BE2C (cell line): ENCODE measurements at places on chromosomes 4 and X.

DNA sequence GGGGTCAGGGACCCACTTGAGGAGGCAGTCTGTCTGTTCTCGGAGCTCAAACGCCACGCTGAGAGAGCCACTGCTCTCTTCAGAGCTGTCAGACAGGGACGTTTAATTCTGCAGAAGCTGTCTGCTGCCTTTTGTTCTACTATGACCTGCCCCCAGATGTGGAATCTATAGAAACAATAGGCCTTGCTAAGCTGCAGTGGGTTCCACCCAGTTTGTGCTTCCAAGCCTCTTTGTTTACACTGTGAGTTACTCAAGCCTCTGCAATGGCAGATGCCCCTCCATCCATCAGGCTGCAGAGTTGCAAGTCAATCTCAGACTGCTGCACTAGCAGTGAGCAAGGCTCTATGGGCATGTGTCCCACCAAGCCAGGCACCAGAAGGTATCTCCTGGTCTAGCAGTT lies 158.1 kb downstream of the DTHD1 start:
- no peak for DNase-seq

GRCh38 chr4:73606465-73606974 lies 13.7 kb downstream of the RASSF6 start:
- DNase-seq: no peak

- DNase-seq: no peak
These were observed 356.6 kb upstream of the MAGEB2 start for GRCh38 chrX:29858714-29859113.

- DNase-seq: no peak
These were observed 12.3 kb upstream of the SCRG1 start for GRCh38 chr4:173411106-173411693.

DNA sequence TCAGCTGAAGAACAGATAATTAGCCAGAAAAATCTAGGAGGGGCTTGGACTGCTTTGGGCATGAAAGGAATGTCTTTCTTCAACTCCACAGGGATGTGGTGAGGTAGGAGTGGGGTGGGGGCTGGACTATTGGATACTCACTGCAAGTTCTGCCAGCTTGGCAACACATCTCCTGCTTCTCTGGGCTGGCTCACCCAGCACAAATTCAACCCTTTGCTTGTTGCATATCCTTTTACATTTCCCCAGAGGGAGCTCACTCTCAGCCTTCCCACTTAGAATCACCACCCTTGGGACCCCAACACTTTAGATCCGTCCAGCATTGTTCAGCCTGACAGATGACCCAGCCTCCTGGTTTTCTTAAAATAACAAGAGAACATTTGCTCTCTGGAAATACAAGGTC lies 120.6 kb downstream of the KDR start:
- no peak for DNase-seq

DNA sequence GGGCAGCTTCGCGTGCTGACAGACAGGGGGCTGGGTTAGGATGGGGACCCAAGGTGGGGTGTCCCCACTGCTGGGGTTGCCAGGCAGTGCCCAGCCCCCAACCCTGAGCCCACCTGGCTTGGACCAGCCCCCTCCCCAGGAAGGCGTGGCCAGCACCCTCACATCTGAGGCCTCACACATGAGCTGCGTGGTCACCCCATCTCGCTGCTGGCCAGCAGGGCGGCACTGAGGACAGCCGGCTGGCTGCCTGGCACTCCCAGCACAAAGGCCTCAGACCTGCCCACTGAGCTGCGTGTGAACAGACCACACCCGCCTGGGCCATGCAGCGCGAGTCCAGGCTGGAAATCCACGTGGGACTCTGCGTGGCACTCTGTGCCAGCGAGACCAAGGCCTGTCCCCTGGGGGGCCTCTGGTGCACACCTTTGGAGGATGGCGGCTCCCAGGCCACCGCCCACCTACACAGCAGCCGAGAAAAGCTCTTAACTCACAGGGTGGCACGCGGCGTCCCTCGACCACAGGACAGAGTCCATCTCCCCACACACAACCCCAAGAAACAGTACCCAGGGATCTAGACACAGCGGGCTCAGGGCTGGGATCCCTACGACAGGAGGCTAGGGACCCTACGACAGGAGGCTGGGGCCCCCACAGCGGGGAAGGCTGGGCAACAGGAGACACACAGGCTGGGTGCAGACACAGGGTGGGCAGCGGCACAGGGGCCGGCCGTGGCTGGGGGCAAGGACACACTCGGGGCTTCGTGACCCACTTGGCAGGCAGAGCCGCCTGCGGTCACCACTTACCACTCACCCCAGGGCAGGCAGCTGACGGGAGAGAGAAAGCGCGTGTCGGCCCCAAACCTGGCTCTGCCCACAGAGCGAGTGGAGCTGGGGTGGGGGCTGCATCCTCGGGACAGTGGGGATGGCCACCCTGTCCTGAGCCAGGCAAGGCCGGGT lies 9.8 kb downstream of the DGKQ start:
- no peak for DNase-seq

DNA sequence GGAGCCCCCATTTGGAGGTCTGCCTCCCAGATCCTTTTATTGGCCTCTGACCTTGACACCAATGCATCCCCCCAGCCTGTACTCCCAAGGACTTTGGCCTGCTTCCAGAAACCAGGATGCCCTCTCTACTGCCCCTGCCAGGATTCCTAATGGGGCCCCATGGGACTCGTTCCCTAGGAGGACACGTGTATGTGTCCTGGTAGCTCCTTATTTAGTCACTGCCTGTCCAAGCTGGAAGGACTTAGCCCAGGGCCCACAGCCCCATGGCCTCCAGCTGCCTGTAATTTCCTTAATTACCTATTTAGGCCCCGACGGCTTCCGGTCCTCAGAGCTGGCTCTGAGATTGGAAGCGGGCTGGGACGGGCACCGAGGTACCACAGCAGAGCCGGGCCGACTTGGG lies 9.4 kb downstream of the ATP2B3 start:
- DNase-seq: peak; percentile 61

DNA sequence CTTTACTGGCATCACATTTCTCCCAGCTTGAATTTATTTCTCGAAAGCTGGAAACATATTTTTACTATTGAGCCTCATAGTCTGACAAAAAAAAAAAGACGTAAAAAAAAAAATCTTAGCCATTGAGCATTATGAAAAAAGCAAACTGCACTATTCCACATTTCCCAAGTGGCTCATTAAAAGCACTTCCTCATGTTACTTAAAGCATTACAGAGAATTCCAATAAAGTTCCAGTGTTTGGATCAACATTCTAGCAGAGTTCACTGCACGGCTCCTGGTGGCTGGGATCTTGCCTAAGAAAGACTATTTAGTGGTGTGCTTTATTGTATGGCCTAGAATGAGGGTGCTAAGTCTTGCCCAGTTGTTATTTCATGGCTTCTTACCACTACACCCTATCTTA lies 476.2 kb downstream of the PPARGC1A start:
- DNase-seq: no peak

GRCh38 chrX:97909245-97909644 lies 1025.5 kb downstream of the RPA4 start:
- no peak for DNase-seq

GRCh38 chrX:16188687-16189086 lies 21.4 kb downstream of the MAGEB17 start:
- no peak for DNase-seq

- peak; percentile 54 for DNase-seq
These were observed 107.5 kb upstream of the RPL34 start for GRCh38 chr4:108512615-108513505.

- DNase-seq: no peak
These were observed 20.5 kb upstream of the ASB5 start for GRCh38 chr4:176289561-176289960.

DNA sequence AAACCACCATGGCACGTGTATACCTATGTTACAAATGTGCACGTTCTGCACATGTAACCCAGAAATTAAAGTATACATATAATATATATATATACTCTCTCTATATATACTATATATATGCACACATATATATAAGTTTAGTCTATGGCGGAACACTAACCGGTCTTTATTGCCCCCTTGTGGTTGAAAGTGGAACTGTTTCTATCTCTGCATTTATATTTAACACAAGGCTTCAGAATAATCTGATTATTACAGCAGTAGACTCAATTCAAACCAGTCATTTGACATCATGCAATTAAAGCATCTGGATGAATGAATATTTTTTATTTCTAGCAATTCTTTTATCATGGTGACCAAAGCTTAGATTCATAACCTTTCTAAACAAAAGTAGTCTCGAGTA lies 14.6 kb downstream of the RAB9B start:
- peak; percentile 25 for DNase-seq

- DNase-seq: no peak
These were observed 142.3 kb upstream of the F9 start for GRCh38 chrX:139388254-139388653.

DNA sequence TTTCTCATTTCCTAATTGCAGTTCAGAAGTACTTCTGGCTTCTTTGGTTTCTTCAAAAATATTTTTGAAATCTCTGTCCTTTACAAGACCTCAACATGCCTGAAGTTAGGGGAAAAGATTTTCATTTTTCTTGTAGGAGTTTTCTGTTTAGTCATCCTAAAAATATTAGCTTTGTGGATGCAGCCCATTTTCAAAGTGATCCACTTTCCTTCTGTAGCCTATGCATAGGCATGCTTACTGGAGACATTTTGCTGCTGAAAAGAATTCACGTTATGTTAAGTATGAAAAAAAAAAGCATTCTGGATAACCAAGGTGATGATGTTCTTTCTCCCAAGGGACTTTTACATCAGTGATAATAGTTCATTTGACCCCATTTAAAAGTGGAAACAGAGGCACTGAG lies 245.6 kb downstream of the THOC2 start:
- DNase-seq: no peak

- no peak for DNase-seq
These were observed 218.6 kb downstream of the SPCS3 start for GRCh38 chr4:176538217-176538925.

DNA sequence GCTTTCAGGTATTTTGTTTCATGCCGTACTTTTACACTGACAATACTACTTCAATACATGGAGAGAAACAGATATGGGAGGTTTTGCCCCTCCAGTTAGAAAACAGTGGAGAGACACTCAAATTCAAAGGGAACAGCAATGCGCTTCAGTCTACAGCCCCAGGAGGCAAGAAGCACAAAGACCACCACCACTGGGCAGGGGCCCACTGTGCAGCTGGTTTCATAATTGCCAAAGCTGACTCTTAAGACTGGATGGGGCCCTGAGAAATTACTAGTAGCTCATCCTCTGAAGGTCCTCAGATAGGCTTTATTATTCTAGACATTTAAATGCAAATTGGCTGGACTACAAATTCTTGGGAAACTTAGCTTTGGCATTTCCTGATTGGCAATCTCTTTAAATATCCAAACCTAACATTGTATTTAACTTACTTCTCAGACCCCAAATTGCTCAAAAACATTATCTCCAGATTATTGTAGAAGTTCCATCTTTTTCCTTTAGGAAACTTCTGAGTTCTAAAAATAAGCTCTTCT lies 85.9 kb upstream of the GPR34 start:
- DNase-seq: no peak

DNA sequence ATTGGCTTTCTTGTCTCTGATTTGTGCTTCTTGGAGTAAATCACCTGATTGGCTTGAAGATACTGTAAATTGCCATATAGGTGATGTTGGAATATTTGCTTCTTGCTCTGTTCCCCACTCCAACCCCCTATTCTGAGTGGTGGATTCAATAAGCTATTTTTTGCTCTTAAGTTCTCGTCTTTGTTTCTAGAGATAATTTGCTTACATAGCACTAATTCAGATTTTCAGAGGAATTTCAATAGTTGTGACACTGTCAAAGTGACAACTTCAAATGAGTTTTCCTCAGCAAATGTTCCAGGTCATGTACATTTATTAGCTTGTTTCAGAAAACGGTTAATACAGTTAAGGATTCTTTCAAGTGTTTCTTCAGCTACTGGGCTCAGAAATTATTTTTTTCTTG lies 18.6 kb downstream of the LANCL3 start:
- DNase-seq: no peak

GRCh38 chr4:139838811-139839210 lies 173.2 kb downstream of the MGST2 start:
- DNase-seq: no peak
